ENCODE measurements at places on chromosomes 11 and 22.

DNA sequence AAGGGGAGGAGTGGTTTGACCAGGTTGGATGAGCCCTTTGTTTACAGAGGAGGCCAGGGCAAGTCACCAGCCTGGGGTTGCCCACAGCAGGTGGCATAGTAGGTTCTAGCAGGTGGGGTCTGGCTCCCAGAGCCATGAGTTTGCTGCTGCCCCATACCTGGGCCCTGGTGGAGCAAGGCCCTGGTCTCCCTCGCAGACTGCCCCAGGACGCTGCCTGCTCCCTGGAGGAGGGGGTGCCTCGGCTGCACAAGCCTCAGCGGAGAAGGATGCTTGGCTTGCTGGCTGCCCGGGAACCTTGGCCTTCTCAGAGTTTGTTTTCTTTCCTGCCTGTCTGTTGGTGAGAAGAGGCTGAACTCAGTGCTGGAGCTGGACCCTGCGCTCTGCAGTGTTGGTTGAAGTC, 54.9 kb downstream of the LRP5 start:
- no peak for DNase-seq

DNA sequence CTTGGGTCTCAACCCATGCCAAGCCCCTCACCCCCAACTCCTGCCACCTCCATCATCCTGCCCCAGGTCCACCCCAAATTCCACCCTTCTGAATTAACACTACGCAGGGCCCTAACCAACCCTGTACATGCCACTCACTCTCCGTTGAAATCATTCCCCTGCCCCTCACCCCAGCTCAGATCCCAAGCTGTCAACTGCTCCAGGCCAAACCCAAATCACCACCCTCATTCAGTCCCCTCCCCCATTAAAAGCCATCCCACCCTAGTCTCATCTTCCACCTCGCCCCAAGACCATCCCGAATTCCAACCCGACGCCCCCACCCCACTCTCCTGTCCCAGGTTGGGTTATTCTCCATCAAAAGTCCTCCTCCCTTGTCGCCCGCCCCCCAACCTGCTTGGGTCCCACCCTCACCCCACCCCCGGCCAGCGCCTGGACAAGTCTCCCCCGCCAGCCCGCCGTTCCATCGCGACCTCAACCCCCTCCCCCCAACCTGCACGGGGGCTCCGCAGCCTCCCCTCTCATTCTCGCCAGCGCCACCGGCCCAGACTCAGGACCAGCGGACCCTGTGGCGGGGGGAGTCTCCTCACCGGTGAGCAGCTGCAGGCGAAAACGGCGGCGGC, 466 bp downstream of the FAM168A start:
- no peak for DNase-seq

DNA sequence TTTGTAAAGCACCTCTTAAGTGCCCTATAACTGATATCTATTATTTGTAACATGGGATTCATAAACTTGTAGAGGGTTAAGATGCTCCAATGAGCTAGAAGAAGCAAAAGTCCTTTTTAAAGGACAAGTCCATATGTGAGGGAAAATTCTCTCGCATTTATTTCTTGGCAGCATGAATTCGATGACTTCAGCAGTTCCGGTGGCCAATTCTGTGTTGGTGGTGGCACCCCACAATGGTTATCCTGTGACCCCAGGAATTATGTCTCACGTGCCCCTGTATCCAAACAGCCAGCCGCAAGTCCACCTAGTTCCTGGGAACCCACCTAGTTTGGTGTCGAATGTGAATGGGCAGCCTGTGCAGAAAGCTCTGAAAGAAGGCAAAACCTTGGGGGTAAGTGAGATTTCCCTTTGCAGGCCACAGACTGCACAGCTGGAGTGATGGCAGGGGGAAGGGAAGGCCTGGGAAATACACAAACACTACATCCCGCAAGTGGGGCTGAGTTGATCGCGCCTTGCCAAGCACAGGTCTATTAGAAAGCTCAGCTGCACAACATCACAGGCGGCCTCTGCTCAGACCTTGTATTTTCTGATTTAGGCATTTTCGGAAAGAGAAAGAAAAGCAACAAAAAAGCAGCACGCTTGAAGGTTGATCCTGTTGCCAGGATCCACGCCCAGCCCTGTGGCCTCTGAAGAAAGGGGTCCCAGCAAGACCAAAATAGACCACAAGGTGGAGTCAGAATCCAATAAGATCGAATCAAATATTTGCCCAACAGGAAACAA, 1.5 kb downstream of the MS4A8 start:
- no peak for DNase-seq

GRCh38 chr11:75656044-75656727, 12.7 kb downstream of the MAP6 start:
- DNase-seq = no peak

DNA sequence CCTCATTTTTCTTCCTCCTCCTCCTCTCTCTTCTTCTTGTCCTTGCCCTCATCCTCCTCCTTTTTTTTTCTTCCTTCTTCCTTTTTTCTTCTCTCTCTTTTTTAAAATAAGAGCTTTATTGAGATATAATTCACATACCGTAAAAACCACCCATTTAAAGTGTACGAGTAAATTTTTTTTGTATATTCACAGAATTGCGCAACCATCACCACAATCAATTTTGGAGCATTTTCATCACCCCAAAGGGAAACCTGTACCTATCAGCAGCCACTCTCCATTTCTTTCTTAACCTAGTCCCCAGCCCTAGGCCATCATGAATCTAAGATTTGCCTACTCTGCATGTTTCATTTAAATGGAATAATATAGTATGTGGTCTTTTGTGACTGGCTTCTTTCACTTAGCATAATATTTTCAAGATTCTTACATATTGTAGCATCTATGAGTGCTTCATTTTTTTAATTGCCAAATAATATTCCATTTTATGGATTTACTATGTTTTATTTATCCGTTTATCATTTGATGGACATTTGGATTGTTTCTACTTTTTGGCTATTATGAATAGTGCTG, 35.0 kb downstream of the CAT start:
- no peak for DNase-seq

DNA sequence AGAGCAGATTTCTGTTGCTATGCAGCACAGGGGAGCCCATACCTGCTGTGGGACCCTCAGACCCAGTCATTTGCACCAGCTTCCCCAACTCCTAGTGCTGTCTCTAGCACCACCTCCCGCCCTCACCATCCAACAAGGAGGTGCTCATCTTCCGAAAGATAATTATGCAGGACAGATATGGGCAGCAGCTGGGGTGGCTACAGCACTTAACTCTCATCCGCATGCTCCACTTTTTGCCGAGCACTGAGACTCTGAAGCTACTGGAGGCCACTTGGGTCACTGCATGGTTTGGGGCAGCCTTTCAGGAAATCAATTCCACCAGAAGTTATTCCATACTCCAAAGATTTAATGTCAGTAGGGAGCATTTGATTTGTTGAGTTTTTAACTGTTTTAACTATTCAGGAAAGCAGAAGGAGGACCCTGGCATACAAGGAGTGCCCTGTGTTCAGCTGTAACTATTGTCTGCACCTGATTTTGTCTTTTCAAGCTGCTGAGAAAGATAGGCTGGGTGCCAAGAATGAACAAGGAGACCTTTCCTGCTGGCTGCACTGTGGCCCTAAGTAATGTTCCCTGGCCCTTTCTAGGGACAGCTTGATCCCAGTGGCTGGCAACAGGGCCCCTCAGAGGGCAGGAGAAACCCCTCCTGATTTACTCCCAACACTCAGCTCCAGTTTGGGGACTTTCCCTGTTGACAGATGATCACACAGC, 67.3 kb upstream of the CSNK2A3 start:
- no peak for DNase-seq

DNA sequence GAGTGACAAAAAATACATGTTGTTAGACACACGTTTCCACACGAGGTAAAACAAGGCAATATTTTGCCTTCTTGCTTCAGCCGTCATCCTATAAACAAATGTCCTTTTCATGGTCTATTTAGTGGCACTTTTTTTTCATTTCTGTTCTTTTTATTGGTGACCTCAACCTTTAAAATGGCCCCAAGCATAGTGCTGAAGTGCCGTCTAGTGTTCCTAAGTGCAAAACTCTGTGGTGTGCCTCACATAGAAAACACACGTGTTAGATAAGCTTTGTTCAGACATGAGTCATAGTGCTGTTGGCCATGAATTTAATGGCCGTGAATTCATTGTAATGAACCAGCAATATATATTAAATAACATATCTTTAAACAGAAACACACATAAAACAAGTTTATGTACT, 15.6 kb downstream of the OVCH2 start:
- no peak for DNase-seq

GRCh38 chr22:30273711-30274436, 7.2 kb upstream of the OSM start:
- no peak for DNase-seq

GRCh38 chr11:129846508-129847335, 31.1 kb downstream of the TMEM45B start:
- DNase-seq = peak; percentile 25

GRCh38 chr11:11220786-11221185, 132.3 kb downstream of the CSNK2A3 start:
- no peak for DNase-seq

DNA sequence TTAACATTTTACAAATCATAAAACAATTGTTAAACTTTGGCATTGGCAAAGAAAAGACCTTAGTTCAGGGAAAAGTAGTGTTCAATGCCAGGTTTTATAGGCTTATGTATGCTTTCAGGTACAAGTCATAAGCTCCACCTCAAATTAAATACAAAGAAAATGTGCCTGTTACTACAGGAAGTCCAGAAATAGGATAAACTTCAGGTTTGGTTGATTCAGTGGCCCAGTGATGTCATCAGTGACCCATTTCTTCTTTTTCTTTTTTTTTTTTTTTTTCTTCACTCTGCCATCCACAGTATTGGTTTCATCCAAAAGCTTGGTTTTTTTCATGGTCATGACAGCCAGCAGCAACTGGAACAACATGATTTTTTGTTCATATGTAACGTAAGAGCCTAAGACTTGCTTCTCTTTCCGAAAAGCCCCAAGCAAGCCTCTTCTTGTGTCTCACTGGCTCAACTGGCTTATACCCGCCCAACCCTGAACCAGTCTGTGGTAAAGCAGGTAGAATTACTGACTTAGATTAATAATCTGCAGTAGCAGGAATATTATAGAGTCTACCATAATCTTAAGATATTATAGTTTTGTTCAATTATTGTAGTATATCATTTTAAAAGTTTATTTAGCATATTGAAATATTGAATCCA, 46.2 kb downstream of the TTC17 start:
- no peak for DNase-seq

GRCh38 chr11:130454491-130455252, 6.2 kb downstream of the ADAMTS15 start:
- DNase-seq = no peak

DNA sequence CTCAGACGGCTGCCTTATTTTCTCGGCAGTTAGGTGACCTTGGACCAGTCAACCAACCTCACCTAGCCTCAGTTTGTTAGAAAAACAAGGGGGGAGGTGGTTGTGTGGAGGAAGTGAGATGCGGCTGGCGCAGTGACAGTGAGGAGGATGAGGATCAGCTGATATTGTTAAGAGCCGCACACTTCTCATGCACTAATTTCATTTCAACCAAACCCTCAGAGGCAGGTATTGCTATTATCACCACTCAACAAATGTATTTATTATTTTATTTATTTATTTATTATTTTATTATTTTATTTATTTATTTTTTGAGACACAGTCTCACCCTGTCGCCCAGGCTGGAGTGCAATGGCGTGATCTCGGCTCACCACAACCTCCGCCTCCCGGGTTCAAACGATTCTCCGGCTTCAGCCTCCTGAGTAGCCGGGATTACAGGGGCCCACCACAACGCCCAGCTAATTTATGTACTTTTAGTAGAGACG, 2.1 kb downstream of the LGALS1 start:
- DNase-seq = no peak

DNA sequence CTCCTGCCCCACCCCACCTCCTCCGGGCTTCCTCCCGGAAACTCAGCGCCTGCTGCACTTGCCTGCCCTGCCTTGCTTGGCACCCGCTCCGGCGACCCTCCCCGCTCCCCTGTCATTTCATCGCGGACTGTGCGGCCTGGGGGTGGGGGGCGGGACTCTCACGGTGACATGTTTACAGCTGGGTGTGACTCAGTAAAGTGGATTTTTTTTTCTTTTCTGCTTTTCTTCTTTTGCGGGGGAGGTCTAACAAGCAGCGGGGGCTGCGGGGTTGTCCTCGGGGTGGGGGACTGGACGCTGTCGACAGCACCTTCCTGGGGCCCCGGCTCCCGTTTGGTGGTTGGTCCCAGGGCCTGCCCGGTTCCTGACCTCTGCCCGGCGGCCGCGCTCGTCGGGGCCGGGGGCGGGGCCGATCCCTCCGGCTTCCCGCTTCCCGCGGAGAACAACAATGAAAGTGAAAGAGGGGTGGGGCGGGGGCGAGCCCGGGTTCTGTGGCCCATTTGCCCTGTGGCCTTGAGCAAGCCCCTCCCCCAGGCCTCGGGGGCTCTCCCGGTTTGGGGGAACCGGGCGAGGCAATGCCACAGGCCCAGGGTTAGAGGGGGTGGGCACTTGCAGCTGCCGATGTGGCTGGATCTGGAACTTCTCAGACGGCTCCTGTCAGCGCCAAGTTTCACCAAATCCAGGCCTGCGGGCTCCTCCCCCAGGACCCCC, 975 bp upstream of the MDK start:
- peak; percentile 70 for DNase-seq

DNA sequence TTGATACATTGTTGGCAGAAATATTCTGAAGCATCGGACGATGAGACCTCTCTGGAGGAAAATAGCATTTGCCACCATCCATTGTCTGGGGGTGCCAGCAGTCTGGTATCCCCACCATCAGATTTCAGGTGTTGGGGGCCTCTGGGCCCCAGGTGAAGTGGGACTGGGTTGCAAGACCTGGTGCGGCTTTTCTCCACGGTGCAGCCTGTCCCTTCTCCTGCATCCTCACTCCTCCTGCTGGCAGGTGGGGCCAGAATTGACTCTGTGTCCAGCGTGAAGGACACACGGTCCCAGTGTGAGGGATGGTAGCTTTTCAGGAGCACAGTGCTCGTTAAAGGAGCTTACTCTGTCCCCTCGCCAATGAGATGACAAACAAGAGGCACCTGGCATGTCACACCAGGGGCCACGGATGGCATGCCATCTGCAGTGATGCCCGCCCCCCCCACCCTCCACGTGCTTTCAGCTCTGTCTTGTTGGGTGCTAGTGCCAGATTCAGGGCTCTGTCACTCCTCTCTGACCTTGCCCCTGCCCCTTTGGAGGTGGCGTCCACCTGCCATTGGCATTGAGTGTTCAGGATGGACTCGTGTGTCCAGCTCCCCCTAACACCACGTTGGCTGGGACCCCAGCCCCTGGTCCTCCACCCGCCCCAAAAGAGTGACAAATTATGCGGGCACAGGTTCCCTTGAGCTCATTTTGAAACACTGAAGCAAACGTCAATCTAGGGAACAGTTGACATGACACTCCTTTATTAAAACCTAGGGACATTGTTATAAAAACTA, 62.4 kb downstream of the PARVG start:
- DNase-seq = no peak

DNA sequence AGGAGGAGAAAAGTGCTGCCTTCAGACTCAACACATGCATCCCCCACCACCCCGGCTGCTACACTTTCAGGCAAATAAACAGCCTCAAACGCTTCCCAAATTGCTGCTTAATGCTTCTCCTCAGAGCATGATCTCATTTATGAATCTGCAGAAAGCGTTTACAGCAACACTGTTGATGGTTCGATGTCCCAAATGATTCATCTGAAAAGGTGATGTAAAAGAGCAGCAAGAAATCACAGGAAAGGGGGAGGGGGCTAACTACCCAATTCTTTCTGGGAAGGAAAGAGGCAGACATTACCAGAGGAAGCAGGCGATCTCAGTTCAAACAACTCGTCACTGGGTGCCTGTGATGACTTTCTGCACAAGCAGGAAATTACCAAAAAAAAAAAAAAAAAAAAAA, 119.6 kb downstream of the TENM4 start:
- DNase-seq = no peak

- no peak for DNase-seq
Observed at GRCh38 chr11:38060920-38061319, 1462.9 kb upstream of the RAG2 start.

All from T-helper 2 cell treated with Interferon-gamma antibody and Interleukin-4, amounts not matched to agents 5 μg/mL and 100 μg/mL, for 36 hours (primary cell).